Activated CD4-positive, alpha-beta T cell treated with anti-CD3 and anti-CD28 coated beads for 24 hours (primary cell): ENCODE measurements at places on chromosomes 2 and 18.

- DNase-seq, result no peak
Measured at GRCh38 chr18:51867767-51868166, 472.2 kb upstream of the DCC start.

DNA sequence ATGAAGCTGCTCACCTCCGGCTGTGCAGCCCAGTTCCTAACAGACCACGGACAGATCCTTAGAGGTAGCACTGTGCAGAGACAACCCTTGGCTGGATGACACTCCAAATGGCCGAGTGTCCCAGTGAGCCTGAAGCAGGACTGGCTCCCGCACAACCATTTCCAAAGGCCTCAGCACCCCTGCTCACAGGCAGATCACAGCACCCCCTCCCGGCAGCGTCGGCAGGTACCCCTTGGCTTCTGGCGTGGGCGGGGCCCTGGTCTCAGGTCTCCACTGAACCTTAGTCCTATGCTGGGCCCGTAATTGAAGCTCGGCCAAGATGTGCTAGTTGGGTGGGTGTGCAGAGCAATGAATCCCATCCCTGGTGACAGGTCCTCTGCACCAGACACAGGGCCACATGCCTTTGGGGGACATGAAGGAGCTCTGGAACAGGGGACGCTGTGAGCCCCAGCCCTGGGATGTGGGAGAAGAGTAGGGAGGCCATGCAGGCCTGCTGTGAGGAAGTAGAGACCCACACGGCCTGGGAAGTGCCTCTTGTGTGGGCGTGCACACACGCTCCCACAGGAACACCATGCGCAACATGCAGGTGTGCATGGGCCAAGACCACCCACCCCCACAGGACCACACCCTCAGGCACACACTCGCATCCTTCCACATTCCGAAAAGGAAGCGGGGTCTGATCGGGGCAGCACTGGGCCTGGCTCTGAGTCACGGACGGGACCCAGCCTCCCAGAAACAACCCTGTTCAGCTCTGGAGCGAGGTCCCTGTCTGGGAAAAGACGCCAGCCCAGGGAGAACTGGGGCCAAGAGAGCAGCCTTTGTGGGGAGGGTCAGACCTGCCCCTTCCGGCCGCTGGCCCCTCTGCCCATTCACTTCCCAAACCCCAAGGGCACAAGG is 2.8 kb downstream of the DUSP2 start:
- DNase-seq, result peak; percentile 82

GRCh38 chr2:69955029-69955428 is 6.4 kb downstream of the ASPRV1 start:
- DNase-seq, result no peak

- no peak for DNase-seq
Measured at GRCh38 chr2:80073134-80073561, 231.4 kb downstream of the LRRTM1 start.

DNA sequence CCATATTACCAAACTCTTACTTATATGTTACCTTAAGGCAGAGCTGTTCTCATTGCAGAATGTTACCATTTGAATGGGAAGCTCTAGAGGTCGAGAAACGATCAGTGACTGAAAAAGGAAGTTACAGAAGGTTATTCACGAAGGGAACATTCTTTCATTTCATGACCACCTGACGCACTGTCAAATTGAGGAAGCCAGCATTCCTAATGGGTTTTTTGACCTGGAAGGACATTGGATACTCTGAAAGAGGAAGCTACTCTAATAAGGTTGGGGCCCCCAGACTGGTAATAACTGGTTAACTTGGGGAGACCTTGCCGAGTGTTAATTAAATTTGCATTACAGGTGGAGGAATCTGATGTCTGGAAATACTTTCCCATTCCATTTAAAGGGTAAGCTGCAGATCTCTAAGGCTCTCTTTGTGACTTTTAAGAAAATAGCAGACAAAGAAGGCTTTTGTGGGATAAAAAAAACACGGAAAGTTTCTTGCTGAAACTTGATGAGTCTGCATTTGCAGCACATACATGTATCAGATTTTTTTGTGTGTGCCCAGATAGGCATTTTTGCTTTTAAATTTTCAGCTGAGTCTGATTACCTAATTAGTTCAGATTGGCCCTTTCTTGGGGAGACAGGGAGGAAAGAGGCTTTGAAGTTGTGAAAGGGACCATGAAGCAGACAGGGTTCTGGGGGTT is 137.1 kb downstream of the LTBP1 start:
- DNase-seq, result no peak

- no peak for DNase-seq
Measured at GRCh38 chr2:148602885-148603561, 41.5 kb upstream of the EPC2 start.

GRCh38 chr2:241232736-241233575 is 44.5 kb downstream of the ANO7 start:
- DNase-seq, result no peak

DNA sequence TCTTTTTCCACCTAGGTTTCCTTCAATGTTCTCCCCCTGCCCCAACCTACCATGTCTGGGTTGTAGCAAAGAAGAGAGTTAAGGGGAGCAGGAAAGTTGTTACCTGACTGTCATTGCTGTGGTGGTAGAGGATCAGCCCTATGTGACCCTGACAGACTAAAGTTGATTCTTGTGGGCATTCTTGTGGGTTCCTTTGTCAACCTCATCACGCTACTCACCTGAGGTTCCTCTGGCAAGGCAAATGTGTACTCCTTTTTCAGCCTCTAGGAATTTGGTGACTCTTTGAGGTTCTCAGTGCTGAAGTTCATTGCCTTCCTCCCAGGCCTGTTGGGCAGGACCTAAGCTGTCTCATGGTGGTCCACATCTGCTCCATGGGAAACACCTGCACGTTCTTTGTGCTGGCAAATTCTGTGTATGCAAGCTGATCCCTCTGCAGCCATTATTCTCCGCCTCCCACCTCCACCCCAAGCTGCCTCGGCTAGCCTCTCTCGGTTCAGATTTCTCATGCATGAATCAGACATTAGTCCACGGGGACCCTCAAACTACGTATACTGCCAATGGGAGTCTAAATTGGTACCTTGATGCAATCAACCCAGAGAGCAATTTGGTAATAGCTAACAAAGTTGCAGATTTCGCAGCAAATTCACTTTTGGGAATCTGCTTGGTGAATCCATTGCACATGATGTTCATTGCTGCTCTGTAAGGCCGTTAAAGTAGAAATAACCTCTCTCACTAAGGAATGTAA is 1.5 kb upstream of the GMCL1 start:
- DNase-seq, result no peak

DNA sequence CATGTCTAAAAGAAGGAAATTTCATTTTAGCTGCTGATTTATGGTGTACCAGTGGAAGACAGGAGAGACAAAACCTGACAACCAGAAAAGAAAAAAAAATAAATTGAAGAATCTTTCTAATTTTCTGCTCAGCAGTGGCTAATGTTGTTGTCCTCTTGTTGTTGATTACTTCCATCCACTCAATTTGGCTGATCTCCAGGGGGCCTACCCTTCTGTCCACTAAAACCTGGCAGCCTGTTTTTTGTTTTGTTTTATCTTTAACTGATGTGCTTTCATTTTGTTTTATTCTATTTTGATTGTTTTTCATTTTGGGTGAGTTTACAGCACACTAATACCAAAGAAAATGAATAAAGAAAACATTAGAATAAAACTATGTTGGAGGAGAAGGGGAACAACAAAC is 27.4 kb downstream of the TFPI start:
- no peak for DNase-seq

DNA sequence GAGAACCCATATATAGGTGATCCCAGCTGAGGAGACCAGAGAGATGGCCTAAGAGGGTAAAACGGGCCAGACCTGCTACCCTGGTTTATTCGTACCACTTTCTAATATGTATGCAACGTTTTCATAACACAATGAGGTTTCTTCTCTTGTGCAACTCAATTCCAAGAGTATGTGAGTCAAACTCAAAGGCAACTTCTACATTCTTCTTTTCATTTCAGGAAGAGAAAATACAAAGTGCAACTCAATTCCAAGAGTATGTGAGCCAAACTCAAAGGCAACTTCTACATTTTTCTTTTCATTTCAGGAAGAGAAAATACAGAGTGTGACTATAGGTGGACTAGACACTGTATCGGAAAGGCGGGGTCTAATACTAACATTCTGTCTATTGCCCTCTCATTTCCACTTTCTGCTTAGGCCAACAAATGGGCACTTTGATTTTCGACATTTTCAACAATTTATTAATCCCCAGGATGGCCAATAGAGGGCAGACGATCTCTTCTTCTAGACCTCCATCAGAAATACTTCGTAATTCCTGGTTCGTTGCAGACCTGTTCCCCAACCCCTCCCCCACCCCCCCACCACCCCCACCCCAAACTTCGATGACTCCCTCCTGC is 3.7 kb upstream of the CRIM1 start:
- no peak for DNase-seq

DNA sequence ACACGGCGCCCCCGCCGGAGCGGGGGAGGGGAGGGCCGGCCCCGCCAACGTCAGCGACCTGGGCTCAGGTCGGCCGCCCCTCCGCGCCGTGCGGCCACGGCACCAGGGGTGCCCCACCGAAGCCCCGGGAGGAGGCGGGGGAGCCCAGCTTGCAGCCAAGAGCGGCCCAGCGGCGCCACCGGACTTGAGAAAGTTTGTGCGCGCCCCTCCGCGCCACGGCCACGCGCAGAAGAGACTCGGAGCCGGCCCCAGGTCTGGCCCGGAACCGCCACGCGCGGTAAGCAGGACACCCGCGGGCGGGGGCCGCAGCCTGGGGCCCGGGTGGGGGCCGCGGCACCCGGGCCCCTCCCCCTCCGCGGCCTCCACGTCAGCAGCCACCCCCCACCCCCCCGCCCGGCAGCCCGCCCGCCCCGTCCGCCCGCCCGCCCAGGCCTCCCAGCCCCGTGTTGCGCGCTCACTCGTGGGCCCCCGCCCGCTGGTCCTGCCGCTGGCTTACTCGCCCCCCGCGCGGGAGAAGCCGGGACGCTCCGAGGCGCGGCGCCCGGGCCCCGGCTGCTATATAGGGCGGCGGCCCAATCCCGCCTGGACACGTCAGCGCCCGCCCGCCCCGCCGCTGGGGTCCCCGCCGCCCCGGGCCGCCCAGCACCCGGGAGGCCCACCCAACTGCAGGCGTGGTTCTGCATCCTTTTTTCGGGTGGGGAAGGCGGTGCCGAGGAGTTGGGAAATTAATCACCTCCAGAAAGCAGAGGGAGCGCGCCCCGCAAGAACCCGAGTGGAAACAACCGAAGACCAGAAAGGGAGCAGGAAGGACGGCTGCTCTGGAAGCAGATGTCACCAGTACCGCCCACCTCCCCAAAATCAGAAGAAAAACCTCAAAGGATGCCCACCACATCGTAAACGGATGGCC is 42.9 kb downstream of the HDLBP start:
- DNase-seq, result peak; percentile 29

DNA sequence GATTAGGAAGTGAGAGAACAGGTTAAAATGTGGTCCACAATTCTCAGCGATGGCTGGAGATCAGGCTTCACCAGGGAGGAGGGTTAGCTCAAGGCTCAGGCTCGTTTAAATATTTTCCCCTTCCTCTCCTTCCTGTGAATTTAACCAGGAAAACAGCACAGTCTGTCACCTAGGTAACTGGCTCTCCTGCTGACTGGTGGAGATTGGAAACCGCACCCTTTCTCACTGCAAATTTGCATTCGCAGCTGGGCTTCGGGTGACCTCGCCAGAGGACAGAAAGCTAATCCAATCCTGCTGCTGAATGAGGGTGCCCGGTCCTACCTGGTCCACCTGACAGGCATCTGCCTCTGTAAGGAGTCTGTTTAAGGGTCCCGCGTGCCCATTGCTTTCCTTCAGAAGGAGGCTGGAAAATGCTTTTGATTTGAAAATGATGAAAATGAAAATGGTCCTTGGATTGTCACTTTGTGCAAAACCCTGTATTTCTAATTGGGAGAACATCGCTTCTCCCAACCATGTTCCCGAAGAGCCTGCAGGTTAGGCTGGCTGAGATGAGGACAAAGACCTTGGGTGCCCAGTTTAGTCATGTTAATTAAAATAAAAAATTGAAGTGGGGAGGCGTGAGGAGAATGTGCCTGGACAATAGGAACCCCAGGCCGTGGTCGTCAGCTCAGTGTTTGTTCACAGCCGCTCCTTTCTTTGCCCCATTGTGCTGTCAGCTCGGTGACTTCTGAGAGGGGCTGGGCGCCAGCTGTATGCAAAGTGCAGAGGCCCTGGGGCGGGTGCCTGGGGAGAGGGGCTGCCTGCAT is 43.4 kb upstream of the MTCL1 start:
- DNase-seq, result no peak

- DNase-seq, result no peak
Measured at GRCh38 chr18:13124411-13124810, 94.1 kb upstream of the LDLRAD4 start.

GRCh38 chr2:74856004-74856578 is 22.2 kb downstream of the HK2 start:
- DNase-seq, result no peak

- no peak for DNase-seq
Measured at GRCh38 chr18:55320424-55321264, 267.3 kb downstream of the TCF4 start.

GRCh38 chr18:811892-812375 is at the start of gene YES1:
Gene YES1 (minus strand): TSS chr18:812242. CDS start chr18:756827, 55,415 bp downstream.
- DNase-seq, result no peak

GRCh38 chr2:204051476-204051875 is 114.9 kb downstream of the ICOS start:
- no peak for DNase-seq

DNA sequence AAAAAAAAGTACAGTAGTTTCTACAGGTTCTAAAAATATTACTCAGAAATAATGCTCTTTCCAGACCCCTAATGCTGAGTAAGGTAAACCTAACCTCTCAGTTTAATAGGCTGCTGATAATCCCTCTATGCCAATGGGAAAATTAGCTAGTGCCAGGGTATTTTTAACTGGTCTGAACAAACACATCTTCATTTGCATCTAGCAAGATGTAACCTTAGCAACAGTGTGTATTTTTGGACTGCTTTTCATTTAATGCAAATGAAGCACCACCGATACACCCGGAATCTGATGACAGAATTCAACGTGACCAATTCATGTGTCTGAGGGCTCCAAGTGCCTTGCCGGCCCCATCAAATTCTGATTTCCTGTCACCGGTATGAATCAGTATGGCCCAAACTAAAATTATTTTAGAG is 47.4 kb upstream of the CYRIA start:
- no peak for DNase-seq

DNA sequence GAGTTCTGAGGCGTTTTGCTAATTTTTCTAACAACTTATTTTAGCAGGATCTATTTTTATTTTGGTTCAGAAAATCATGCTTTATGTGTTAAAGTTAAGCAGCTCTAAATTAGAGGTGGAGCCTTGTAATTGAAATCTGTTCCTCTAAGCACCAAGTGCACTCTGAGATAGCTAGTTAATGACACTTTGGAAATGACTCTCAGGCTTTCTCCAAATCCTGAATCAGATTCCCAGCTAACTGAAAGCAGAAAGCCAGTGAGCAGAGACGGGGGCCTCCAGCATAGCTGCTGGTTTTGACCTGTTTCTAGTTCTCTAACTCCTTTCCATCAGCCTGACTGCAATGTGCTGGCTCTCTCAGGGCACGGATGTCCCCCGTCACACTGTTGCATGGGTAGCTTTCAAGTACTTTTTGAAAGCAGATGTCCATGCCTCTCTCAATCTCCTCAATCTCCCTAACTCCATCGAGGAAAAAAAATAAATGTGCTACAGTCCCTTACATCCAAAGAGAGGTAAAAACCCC is 326.5 kb downstream of the SATB2 start:
- no peak for DNase-seq
